RWPE2 (cell line): ENCODE measurements at places on chromosomes 5 and 9.
A peak's percentile ranks its signal among the peaks of the same experiment; 100 is the strongest.

GRCh38 chr9:95018099-95018936 is 291.8 kb downstream of the AOPEP start:
- peak; percentile 85 for DNase-seq

- DNase-seq, result no peak
These were observed 3.1 kb upstream of the DMRT3 start for GRCh38 chr9:973295-973834.

- no peak for DNase-seq
These were observed 91.7 kb upstream of the ADAMTSL1 start for GRCh38 chr9:18382243-18382642.

DNA sequence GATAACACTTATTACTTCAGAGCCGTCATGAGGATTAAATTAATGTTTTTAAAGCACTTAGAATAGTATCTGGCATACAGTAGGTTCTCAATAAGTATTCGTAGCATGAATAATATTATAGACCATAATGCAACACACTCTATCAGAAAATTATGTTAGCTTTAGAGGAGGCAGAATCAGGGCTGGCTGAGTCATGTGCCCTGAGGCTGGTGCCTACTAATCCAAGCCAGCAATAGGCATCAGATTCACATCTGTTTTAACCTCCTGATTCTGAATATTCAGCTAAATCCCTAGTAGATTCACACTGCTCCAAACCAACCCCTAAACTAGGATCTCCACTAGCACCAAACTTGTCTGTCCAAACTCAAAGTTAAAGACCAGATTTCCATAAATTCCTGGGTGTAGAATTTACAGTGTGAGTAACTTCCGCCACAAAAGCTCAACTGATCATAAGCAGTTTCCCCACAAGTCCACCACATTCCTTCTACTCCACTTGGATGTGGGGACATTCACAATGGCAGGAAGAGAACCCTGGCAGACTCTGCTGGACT is 170.0 kb upstream of the DAPK1 start:
- DNase-seq, result no peak

GRCh38 chr5:175728885-175729828 is 71.3 kb downstream of the HRH2 start:
- peak; percentile 66 for DNase-seq

DNA sequence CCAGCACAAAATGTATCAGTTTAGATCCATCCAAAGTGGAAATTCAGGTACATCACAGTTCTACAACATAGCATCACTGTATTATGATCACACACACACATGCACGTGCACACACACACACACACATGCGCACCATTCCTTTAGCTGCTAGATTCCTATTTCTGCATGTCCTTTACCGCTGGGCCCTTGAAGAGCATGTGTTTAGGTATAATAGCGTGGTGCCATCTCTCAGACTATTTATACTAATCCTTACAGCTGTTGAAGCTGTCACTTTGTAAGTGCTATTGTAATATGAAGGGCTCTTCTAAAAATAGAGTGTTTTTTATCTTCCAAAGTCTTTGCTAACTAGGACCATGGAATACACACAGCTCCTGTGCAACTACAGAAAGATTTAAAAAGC is 308.8 kb upstream of the TRPC7 start:
- no peak for DNase-seq

- no peak for DNase-seq
These were observed 166.3 kb downstream of the DOCK2 start for GRCh38 chr5:169803077-169803981.

- DNase-seq, result no peak
These were observed 123.8 kb upstream of the KLF4 start for GRCh38 chr9:107613321-107613720.

DNA sequence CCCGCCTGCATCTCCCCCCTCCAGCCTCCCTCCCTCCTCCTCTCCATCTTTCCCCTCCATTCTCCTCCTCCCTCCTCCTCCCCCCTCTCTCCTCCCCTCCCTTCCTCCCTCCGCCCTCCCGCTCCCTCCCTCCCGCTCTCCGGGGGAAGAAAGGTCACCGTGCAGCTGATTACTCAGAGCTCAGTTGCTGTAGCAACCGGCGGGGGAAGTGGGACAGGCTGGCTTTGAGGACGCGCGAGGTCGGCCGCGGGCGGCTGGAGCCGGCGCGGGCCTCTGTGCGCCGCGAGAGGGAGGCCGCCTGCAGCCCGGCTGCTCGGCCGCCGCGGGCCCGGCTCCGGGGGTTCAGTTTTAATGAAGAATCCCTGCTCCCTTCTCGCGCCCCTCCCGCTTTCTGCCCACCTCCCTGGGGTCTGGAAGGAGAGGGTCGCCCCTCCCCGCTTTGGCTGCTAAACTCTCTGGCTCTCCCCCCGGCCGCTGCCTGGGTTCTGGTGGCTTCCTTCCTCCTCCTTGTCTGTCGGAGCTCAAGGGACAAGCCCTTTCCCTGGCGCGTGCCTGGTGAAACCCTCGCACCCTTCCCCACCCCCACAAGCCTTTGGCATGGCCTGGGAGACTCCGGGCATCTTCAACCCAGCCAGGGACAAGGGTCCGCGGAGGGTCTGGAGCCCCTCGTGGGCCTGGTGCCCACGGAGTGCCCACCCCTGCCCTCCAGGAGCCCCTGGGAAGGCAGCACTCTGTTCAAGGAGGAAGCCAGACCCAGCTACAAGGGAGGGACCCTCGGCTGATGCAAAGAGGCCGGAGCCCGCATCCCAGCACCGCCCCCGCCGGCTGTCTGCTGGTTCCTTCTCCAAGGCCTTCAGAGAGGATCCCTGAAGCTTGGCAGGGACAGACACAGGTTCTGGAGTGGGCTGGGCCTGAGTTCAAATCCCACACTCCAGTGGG is 160.3 kb downstream of the C9orf50 start:
- DNase-seq, result peak; percentile 86

GRCh38 chr9:13063880-13064459 is 215.5 kb downstream of the MPDZ start:
- DNase-seq, result no peak

GRCh38 chr5:175681968-175682340 is 24.1 kb downstream of the HRH2 start:
- peak; percentile 26 for DNase-seq

DNA sequence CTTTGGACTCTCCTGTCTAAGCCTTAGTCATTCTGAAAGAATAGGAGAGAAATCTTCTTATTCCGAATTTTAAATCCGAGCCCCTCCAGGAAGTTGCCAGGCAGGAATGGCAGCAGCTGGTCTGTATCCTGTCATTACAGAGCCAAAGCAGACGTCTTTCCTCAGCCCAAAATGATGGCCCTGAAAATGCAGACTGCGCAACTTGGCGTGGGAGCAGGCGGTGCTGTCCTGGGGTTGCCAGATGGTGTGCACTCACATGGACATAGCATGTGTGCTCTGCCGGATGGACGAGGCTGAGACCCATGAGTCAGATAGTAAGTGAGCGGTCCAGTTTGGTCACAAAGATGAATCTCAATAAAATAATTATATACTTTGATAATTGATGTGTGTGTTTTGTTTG is 410.4 kb downstream of the KCTD16 start:
- DNase-seq, result no peak

DNA sequence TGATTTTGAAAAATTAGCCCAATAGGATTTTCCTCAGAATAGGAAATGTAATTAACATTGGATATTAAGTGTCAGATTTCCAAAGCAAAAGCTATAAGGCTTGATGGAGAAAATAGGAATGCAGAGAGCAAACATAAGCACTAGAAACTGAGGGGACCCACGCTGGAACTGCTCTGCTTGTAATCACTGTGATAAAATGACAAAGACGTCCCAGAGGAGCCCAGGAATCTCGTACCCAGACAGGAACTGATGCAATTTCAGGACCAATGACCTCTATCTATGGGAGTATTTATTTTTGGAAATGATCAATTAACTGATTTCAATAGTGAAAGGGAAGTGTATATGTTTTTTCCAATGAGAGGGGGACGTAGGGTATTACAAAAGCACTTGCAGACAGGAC is 714.5 kb upstream of the WWC1 start:
- no peak for DNase-seq

DNA sequence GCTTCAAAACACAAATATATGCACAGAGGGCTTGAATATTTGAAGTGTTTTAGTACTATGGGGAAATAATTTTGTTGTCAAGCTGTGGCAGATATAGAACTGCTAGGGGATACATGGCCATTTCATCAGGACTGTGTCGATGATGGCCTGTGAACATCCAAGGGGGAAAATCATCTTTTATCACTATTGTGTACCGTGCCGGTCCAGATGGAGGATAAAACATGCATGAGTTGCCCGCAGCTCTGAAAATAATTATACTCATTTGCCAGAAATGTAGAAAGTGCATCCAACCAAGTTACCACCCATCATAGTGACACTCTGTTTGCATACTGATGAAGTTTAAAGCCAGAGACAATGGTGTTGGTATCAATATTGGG is 405.9 kb downstream of the ZSWIM6 start:
- DNase-seq, result no peak

- no peak for DNase-seq
These were observed 41.7 kb upstream of the ARRDC3 start for GRCh38 chr5:91424638-91425436.

DNA sequence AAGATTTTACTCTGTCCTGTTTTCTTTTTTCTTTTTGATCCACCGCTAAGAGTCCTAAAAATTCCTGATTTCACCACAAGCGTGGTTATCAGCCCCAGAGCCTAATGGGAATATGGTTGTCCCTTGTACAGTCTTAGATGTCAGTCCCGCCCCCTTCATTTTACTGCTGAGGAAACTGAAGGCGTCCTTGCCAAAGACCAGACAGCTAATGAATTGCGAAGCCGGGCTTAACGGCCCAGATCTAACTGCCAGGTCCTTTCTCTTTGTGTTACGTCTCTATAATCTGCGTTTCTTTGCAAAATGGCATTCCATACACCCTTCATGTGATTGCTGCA is 497 bp downstream of the NSA2 start:
- no peak for DNase-seq

DNA sequence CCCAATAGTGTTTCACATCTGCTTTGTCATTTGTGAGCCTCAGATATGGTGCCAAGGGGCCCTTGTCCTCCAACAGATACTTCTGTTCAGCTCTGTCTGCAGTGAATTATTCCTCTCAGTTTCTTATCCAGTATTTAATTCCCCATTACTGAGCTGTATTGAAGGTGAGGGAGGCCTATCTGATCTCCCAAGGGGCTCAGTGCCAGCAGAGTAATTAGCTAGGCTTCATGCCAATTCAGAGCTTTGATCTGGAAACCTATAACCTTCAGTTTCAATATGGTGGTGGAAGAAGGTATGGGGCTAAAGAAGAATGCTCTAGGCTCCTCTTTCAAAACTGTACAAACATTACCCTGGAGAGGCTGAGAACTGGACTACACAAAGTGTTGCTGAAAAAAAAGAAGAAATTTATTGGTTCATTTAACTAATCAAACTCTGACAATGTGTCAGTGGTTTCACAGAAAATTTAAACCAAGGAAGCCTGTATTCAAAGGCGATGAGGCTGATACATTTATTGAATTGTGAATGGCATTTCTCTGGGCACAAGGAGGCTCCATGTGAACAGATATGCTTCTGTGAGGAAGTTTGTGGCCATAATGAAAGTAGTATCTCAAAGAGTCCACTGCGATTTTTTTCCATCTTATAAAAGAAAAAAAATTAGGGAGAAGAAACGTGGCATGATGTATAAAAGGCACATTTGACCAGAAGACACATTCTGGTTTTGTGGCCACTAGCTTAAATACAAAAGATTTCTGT is 397.8 kb downstream of the TLE4 start:
- no peak for DNase-seq

DNA sequence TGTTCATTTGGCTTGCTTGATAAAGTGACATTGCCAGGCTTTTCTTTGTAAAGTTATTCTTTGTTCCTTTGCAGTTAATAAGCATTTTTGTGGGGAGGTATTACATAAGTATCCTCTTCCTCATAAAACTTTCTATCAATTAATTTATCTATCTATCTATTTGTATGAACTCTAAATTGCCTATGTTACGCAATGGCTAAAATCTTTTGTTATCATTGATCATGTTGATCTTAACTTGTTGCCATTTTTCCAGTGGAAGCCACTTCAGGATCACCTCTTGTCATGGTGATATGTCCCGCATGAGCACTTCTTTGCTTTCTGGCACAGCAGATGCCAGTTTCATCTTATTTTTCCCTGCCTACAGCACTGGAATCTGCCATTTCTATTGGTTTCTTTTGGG is 436.7 kb upstream of the KIF2A start:
- DNase-seq, result no peak

- no peak for DNase-seq
These were observed 630.3 kb downstream of the ISL1 start for GRCh38 chr5:52013523-52013922.

- DNase-seq, result peak; percentile 94
These were observed 5.3 kb upstream of the TJP2 start for GRCh38 chr9:69168709-69169217.

- no peak for DNase-seq
These were observed 302.6 kb downstream of the ACTL7B start for GRCh38 chr9:108553111-108553635.

- no peak for DNase-seq
These were observed 40.7 kb downstream of the UGCG start for GRCh38 chr9:111937301-111937700.

- DNase-seq, result no peak
These were observed 107.8 kb downstream of the ZNF354C start for GRCh38 chr5:179167871-179168451.

DNA sequence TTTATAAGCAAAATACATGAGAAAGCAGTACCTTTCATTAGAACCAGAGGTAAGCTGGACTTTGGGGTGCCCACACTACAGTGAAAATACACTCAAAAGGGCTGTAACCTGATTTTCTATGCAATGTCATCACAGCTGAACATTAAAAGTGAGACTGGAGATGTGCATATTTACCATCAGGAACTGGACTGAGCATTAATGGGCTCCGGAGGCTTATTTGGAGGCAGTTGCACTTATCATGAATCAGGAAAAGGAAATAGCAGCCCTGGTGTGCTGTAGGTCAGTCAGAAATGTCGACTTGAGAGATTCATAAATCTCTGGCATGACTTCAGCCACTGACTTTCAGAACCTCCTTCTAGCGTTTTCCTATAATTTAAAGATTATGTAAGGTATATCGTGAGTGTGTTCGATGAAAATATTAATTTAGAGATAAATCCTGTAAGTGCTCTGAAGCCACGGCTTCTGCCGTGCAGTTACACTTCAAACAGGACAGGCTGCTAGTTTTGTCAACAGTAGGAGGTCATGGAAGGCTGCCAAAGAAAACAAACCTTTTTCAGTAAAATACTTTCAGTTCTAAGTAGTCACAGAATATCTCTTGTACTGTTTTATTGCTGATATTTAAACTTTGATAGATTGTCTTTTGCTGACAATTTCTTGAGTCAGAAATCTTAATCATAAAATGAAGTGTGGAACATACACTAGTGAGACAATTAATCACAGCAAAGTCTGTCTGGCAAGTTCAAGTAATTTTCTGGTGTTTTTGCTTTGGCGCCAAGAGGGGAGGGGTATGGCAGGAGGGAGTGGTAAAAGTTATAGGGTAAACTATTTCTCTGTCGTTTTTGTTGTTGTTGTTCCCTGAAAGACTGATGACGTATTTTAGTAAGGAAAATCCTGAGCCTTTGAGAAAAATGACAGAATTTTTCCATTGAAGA is 939.7 kb downstream of the NR2F1-AS1 start:
- no peak for DNase-seq

DNA sequence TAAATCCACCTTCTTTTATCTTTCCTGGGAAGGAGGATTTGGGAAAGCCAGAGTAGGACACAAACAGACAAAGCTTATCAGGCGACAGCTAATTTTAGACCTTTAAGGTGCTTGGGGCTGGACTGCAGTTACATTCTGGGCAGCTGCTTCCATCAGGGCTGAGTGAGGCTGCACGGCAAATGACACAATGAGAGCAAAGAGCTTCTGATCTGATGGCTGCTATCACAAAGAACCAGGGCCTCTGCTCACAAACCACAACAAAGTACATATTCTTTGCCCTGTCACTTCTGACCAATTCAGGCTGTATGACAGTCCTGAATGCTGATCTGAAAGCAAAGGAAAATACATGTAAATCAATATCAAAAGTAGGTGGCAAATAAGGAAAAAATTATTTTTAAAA is 93.1 kb downstream of the MRPS27 start:
- no peak for DNase-seq
